Upper lobe of right lung (tissue), 1 donor: ENCODE measurements at places on chromosomes 2 and 18.

- no peak for DNase-seq
Measured at GRCh38 chr2:213086571-213086970, 64.8 kb downstream of the IKZF2 start.

DNA sequence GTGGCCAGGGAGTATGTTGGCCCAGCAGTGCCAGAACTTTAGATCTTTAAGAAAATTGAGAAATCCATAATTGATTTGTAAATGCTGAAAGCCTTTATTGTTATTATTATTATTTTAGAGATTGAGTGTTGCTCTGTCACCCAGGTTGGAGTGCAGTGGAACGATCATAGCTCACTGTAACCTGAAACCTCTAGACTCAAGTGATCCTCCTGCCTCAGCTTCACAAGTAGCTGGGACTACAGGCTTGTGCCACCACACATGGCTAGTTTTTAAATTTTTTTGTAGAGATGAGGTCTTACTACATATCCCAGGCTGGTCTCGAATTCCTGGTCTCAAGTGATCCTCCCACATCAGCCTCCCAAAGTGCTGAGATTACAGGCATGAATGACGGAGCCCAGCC lies 143.2 kb upstream of the CCDC68 start:
- DNase-seq, result no peak

- no peak for DNase-seq
Measured at GRCh38 chr2:150421126-150421651, 66.3 kb downstream of the RND3 start.

DNA sequence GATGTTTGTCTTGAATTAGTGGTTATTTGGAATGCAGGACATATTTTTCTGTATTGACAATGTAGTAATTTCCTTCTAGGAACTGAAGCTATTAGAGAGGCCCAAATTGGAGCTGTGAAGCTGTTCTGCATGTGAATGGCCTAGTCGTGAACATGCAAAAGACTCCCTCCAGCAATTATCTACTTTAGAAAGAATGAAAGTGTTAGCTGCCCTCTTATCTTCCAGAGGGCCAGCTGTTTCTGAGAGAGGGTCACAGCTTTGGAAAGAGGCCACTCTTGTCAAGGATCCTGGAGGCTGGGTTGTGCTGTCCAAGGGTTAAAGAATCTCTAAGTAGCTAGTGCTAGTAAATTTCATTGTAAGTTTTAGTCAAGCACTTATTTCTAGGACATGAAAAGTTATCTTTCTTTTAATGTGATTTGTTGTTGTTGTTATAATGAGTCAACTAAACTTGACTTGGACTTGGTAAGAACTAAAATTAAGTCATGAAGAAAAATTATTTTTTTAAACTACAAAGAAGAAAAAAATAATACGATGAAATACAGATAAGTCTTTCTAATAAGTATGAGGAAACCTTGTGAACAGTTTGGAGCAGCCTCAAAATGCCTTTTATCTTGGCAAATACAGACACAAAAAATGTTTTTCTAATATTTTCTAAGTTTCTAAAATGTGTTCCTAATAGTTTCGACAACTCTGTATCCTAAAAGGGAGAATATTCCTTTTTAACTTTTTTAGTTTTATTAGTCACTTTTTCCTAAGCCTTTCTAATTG lies 36.8 kb downstream of the DPP4 start:
- no peak for DNase-seq

DNA sequence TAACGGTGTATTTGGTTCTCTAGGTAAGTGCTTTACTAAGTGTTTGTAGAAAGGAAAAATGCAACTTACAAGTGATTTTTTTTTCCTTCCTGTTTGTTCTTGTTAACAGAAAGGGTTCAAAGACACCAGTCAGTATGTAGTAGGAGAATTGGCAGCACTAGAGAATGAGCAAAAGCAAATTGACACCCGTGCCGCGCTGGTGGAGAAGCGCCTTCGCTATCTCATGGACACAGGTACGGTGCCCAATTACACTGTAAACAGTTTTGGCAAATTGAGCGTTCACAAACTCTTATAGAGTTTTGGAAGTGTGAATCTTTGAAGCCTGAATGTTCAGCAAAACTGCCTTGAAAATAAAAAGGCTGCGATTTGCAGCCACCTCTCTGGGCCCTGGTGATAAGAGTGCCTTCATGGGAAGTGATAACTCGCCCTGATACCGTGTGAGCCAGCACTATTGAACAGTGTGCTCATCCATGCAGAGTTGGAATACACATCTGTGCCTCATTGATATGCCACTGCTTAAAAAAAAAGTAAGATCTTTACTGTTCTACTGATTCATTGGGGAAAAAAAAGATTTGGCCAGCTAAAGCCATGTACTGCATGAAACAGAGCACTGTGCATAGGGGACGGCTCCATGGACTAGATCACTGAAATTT lies 54.0 kb upstream of the OTX1 start:
- DNase-seq, result no peak
